ENCODE measurements at places on chromosomes 3 and 15.

GRCh38 chr3:184417619-184418327, 37.9 kb downstream of the CHRD start:
- DNase-seq = no peak

GRCh38 chr3:128307029-128307633, 153.8 kb downstream of the EEFSEC start:
- DNase-seq = peak; percentile 46

DNA sequence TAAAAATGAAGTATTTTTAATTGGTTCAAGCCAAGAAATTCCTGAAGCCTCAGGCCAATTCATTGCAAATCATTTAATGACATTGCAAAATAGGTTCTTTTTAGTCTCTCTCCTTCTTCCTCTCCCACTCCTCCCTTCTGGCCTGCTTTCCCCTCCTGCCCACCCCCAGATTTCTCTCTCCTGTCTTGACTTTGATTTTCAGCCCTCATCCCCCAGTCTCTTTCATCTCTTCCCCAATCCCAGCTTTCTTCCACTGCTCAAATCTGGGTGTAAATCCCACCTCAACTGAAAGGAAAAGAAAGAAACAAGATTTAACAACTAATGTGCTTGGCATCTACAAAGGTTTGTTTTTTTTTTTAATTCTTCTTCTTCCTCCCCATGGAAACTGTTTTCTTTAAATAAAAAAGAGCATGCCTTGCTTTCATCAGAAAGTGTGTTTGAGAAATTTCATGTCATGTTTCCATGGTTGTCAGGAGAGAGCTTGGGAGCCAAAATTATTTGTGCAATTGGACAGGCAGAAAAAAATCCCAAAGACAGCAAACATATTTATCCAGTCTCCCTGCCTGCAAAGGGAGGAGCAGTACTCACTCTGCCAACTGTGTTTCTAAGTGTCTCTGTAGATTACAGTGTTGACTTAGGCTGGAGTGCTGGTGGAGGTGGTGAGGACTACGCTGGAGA, 50.4 kb downstream of the BOC start:
- DNase-seq = no peak

GRCh38 chr3:13047296-13048165, 25.7 kb downstream of the IQSEC1 start:
- DNase-seq = no peak

DNA sequence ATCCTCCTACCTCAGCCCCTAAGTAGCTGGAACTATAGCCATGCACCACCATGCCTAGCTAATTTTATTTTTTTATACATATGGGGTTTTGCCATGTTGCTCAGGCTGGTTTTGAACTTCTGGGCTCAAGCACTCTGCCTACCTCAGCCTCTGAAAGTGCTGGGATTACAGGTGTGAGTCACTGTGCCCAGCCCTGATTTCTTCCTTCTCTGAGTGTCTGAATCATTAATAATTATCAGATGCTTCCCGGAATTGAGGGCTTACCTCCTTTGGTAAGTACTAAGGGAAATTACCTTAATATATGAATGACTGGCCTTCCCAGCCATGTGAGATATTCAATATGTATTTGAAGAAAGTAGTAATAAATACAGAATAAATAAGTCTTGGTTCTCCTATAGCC, 7.2 kb downstream of the CLPX start:
- no peak for DNase-seq

DNA sequence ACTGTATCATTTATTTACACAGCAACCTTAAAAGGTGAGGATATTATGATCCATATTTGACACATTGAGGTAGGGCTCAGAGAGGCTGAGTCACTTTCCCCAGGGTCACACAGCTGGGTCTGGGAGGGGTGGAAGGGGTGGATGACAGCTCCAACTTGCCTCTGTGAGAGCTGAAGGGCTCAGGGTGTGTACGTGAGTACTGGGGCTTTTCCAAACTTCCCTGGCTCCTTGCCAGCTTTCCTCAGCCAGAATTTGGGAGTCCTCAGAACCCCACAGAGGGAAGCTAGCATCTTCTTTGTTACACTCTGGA, 58.3 kb upstream of the SLC6A11 start:
- no peak for DNase-seq

DNA sequence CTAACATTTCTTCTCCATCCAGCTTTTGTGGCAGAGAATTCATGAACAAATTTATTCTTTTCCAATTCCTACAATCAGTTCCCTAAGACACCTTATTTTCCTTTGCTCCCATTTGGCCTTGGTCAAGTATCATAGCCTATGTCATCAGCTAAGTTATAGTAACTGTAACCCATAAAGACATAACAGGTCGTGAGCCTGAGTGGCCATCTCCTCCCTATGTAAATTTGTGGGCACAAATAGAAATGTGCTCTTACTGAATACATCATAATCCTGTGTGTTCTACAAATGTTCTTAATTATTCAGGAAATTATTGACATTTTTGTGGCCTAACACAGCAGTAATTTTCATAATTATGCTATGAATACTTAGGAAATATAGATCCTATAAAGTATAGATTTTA, 108.9 kb upstream of the ZNF717 start:
- DNase-seq = no peak

All from vagina (tissue), 2 donors.